ENCODE measurements at places on chromosomes 4 and X. TPM values are rescaled to one million over a fixed set of nuclear protein-coding genes. Genes with fewer than 3 reads are reported as not detected.

SLC6A14 gene
- total RNA-seq, result not detected

TMEM271 gene
- not detected for total RNA-seq

ARHGAP4 gene
- total RNA-seq, result 1.1 TPM

RPL36A gene
- 656 TPM for total RNA-seq

DCAF12L1 gene
- not detected for total RNA-seq

TKTL2 gene
- not detected for total RNA-seq

HTRA3 gene
- 7.3 TPM for total RNA-seq

P2RY10 gene
- not detected for total RNA-seq

UNC5C gene
- under 0.01 TPM for total RNA-seq

CPE gene
- total RNA-seq, result 2.3 TPM

DNAAF6 gene
- not detected for total RNA-seq

PLP2 gene
- 54.3 TPM for total RNA-seq

TNIP3 gene
- total RNA-seq, result 0.22 TPM

HTN3 gene
- total RNA-seq, result not detected

MAGEA10 gene
- not detected for total RNA-seq

GYPE gene
- 0.43 TPM for total RNA-seq

RIPPLY1 gene
- total RNA-seq, result not detected

RBMXL3 gene
- total RNA-seq, result not detected

UGT2A1 gene
- not detected for total RNA-seq

TMSB15C gene
- 0.22 TPM for total RNA-seq

RADX gene
- total RNA-seq, result not detected

MAGEB10 gene
- not detected for total RNA-seq

PDGFRA gene
- total RNA-seq, result 178 TPM

ATP2B3 gene
- not detected for total RNA-seq

PNMA5 gene
- total RNA-seq, result not detected

FGD1 gene
- total RNA-seq, result 8.3 TPM

HMX1 gene
- total RNA-seq, result not detected

FANCB gene
- total RNA-seq, result 2.6 TPM

ENAM gene
- 0.14 TPM for total RNA-seq

NSUN7 gene
- under 0.01 TPM for total RNA-seq

NPY5R gene
- total RNA-seq, result not detected

PPP2R2C gene
- total RNA-seq, result not detected

GAGE2A gene
- total RNA-seq, result not detected

PNCK gene
- total RNA-seq, result not detected

RAI2 gene
- under 0.01 TPM for total RNA-seq

SOD3 gene
- 18.9 TPM for total RNA-seq

SSX3 gene
- not detected for total RNA-seq

NHS gene
- total RNA-seq, result 5.3 TPM

CLDN2 gene
- not detected for total RNA-seq

CXCL13 gene
- not detected for total RNA-seq

ASMT gene
- total RNA-seq, result 0.57 TPM

TMEM187 gene
- total RNA-seq, result 5.9 TPM

AWAT2 gene
- total RNA-seq, result not detected

CCSER1 gene
- total RNA-seq, result 0.14 TPM

APEX2 gene
- total RNA-seq, result 12.0 TPM

CLDN22 gene
- total RNA-seq, result not detected

CLGN gene
- total RNA-seq, result 2.7 TPM

All from placental pericyte (primary cell).